ENCODE measurements at places on chromosomes 16 and 17. TPM values are rescaled to one million over a fixed set of nuclear protein-coding genes. Genes with fewer than 3 reads are reported as not detected.

WFIKKN1 gene
- 0.49 TPM for total RNA-seq

ERAL1 gene
- 68.1 TPM for total RNA-seq

TP53TG3 gene
- not detected for total RNA-seq

C17orf75 gene
- total RNA-seq, result 32.6 TPM

CENPT gene
- total RNA-seq, result 43.6 TPM

ANKS4B gene
- not detected for total RNA-seq

CRISPLD2 gene
- total RNA-seq, result 0.51 TPM

MT1G gene
- total RNA-seq, result 45.6 TPM

DNA sequence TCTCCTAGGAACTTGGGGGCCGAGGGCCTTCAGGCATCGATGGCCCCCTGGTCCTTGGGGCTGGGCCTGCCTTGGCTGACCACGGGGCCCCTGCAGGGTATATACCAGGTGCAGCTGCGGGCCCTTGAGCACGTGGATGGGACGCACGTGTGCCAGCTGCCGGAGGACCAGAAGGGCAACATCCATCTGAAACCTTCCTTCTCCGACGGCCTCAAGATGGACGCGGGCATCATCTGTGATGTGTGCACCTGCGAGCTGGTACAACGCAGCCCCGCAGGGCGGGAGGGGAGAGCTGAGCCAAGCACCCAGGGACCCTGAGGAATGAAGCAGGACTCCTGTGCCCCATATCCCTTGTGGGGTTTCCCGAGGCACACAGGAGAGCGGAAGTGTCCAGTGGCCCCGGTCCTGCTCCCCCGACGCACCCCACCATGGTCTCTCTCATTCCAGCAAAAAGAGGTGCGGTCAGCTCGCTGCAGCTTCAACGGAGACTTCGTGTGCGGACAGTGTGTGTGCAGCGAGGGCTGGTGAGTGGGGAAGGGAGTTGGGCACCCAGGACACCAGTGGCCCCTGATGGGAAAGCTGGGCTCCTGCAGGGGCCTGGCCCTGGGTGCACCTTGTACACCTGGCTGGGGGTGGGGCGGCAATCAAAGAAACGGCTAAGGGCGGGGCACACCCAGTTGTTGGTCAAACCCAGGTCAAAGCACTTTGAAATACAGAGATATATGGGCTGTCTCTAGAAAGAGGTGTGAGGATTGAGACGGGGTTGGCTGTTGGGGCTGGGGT is 10.6 kb downstream of the ITGB4 start:
- no peak for DNase-seq

DNA sequence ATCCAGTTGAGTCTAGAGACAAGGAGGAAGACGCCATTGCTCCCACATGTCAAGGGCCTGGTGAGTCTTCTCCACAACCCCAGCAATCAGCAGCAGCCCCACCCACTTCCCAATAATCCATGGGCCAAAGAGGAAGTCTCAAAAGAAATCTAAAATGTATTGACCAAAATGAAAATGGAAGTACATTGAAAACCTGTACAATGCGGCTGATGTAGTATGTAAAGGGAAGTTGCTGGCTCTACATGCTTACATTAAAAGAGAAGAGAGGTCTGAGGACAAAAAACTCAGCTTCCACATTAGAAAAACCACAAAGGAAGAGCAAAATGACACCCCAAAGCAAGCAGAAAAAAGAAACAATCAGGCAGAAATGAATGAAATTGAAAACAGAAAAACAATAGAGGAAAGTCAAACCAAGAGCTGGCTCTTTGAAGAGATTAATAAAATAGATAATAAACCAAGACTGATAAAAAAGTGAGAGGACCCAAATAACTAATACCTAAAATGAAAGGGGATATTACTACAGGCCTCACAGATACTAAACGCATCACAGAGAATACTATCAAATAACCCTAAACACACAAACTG is 100.6 kb upstream of the METRNL start:
- no peak for DNase-seq

DNA sequence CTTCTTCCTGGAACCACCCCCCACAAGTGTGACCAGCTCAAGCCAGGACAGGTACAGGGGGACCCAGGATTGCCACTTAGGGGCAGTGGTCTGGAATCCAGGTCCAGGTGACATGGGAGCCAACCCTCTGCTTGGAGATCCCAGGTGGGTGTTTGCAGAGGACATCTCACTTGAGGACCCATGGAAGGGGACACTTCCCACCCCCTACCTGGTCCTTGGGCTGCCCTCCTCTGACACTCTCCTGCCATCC is 145.5 kb downstream of the SEC14L1 start:
- DNase-seq, result no peak

- no peak for DNase-seq
Measured at GRCh38 chr16:53084746-53085334, 30.0 kb downstream of the CHD9 start.

- no peak for DNase-seq
Measured at GRCh38 chr17:79695293-79695790, 35.4 kb upstream of the ENPP7 start.

GRCh38 chr17:164303-165235 is 16.9 kb downstream of the DOC2B start:
- DNase-seq, result peak; percentile 25

DNA sequence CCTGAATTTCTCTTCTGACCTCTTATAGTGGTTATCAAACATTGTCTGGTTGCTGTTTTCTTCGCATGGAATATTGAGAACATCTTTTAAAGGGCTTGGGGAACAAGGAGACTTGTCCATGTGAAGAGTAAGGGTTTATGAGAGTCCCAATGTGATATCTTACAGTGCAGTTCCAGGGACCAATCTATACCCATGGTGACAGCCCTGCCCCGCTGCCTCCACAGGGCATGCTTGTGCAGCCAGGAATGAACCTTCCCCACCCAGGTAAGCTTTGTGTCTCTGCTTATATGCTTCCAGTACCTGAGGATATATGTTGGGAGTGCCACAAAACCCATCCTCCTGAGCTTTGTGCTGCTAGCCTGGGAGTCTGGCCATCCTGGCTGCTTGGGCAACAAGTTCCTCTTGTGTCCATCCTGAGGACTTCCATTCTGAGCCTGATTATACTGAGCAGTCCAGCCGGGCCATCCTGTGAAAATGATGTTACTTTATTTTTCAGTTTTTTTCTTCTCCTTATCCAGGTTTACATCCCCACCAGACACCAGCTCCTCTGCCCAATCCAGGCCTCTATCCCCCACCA is 9.5 kb upstream of the RAPGEFL1 start:
- DNase-seq, result no peak

DNA sequence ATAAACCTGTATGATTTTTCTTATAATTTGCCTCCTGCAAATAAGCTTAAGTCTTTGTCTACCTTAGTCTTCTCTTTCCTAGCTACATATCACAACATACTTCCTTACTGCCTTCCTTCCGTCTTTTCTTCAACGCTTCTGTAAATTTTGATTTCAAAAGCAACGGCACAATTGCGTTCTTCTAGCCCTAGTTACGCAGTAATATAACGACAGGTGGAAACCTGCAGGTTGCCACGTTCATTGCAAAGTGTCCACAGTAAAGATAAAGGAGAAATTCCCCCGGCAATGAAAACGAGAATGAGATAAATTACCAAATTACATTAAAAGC is 546 bp upstream of the PSMD7 start:
- DNase-seq, result no peak

GRCh38 chr17:77213778-77214132 is 73.0 kb downstream of the SEC14L1 start:
- DNase-seq, result no peak

GRCh38 chr17:61395409-61395982 is 4.1 kb upstream of the TBX2 start:
- no peak for DNase-seq

- DNase-seq, result no peak
Measured at GRCh38 chr16:65834688-65835087, 531.8 kb upstream of the CDH5 start.

DNA sequence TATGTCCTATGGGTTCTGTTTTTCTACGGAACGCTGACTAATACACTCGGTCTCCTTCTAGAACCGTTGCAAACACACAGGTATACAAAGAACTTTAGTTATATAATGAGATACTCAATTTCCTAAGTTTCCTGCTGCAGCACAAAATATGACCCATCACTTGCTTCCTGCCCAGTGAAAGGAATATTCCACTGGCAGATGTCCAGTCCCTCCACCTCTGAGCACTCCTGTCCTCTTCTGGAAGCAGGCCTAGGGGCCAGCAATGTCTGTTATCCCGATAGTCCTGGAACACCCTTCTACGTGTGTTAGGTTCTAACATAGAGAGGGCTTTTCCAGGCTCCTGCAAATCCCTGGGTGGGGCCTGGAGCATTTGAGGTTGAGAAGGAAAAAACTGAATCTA is 32.7 kb downstream of the ADAMTS18 start:
- DNase-seq, result no peak

GRCh38 chr17:61149862-61150362 is 249.7 kb upstream of the TBX2 start:
- no peak for DNase-seq

DNA sequence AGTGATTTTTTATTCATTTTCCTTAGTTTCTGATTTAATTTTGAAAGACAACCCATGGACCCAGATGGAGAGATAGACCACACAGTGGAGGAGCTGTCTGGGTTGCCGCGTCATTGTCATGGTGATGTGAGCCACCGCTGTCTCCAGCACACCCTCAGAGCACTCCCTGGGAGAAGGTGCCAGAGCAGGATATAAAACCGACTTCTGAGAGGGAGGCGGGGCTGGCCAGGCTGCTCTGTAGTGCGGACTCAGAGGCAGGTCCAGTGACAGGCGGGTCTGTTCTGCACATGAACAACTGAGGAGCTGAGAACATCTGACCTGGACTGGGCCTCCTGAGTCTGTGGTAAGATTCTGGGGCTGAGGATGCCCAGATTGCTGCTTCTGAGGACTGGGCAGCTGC is 216.3 kb upstream of the NLRP1 start:
- DNase-seq, result no peak

DNA sequence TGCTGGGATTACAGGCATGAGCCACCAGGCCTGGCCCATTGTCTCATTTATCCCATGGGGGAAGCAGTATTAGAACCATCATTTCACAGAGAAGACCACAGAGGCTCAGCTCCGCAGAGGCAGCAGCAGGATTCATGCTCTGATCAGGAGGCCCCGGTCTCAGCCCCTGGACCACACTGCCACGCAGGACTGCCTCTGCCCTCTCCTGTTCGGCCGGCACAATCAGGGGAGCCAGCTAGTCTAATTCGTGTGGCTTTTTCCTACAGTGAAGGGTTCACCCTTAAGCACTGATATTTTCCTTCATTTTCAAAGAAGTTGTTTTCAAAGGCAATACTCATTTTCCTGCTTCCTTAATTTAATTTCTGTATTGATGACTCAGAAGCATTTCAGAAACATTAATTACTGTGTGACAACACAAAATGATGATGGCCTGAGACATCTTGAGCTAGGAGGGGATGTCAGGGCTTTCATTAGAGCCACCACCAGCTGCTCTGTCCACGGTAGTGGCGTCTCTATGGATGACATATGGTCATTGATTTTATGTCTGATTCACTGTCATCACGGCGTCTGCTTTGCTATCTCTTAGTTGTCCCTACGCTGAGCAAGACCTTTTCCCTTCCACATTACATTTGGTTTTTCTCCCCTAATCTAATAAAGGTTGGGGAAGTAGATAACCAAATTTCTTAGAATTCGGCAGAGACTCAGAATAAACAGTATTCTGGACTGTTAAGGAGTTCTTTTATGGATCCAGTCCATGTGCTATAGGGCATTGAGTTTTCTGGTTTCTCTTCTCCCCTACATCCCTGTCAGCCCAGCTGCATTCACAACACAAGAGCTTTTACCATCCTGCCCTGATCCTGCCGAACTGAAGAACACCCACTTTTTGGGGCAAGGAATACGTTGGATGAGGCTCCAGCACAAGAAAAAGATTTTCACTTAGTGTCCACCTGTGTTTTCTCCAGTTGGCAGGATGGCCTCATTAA is 314.0 kb downstream of the SLC39A11 start:
- DNase-seq, result no peak

- no peak for DNase-seq
Measured at GRCh38 chr16:78817200-78817739, 717.8 kb downstream of the WWOX start.

GRCh38 chr17:39745335-39746144 is 7.8 kb downstream of the GRB7 start:
- DNase-seq, result no peak

- DNase-seq, result no peak
Measured at GRCh38 chr16:52077607-52078006, 469.3 kb downstream of the TOX3 start.

GRCh38 chr16:22424161-22424937 is 49.9 kb upstream of the CDR2 start:
- no peak for DNase-seq

DNA sequence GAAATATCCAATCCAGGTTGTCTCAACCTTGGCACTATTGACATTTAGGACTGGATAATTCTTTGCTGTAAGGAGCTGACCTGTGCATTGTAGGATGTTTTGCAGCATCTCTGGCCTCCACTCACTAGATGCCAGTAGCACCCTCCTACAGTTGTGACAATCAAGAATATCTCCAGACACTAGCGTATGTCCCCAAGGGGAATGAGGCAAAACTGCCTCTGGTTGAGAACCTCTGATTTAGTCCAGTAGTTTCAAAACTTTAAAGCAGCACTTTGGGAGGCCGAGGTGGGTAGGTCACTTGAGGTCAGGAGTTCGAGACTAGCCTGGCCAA is 48.4 kb downstream of the IQCK start:
- DNase-seq, result no peak

GRCh38 chr16:83898463-83899271 is at the start of gene MLYCD:
TSS of gene MLYCD (plus strand) at chr16:83899115. CDS start at chr16:83899145, 30 bp downstream.
- DNase-seq, result peak; percentile 79

DNA sequence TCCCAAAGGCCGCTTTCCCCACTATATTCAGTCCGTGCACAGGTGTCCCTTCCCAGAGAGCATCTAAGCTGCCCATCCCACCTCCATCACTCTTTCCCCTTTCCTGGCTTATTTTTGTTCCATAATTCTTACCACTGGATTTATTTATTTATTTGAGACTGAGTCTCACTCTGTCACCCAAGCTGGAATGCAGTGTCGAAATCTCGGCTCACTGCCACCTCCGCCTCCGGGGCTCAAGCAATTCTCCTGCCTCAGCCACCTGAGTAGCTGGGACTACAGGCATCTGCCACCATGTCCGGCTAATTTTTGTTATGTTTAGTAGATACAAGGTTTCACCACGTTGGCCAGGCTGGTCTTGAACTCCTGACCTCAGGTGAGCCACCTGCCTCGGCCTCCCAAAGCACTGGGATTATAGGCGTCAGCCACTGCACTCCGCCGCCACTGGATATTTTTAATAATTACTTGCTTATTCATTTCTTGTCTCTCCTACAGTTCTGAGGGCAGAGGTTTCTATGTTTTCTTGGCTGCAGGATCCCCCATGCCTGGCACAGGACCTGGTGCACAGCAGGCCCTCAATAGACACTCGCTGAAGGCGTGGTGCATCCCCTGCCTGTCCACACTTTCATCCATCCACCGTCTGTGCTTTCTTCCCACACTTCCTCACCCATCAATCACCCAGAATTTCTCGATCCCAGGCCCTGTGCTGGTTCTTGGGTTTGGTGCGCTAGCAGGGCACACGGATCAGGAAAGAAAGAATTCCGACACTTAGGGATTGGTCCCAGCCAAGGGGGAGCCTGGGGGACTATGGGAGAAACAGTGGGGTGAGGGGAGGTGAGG is 9.9 kb upstream of the ADGRG1 start:
- no peak for DNase-seq

All from activated T-cell treated with anti-CD3 and anti-CD28 coated beads, Interleukin-2, amount 50 U/mL, for 72 hours (primary cell).